ENCODE measurements at places on chromosomes 7 and 10.

DNA sequence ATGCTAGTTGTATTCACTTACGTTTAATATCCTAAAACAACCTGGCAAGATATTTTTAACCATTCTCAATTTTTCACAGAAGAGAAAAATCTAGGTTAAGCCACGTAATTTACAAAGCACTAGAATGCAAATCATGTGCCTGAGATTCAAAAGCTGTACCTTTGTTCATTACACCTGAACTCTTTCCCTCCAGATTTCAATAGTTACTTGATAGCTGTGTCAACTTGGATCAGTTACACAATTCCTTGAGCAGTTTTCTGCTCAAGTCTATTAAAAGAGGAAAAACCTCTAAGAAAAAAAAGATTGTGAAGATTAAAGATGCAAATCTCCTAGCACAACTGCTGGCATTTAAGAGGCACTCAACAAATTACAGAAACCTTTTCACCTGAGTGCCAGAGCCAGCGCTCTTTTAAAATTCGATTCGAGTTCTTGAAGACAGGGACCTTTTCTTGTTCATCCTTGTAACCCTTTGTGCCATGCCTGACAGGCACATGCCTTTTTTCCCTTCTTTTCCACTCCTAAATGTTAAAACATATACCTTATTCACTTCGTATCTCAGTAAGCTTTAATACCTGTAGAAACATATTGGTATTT, 886 bp downstream of the NSUN6 start:
- DNase-seq: no peak

GRCh38 chr7:32335107-32335506, 155.1 kb downstream of the LSM5 start:
- no peak for DNase-seq

GRCh38 chr10:13414855-13415254, 66.8 kb upstream of the SEPHS1 start:
- no peak for DNase-seq

GRCh38 chr10:83310688-83311087, 828.6 kb upstream of the GHITM start:
- DNase-seq: no peak

GRCh38 chr10:2744547-2745200, 322.7 kb upstream of the PFKP start:
- no peak for DNase-seq

DNA sequence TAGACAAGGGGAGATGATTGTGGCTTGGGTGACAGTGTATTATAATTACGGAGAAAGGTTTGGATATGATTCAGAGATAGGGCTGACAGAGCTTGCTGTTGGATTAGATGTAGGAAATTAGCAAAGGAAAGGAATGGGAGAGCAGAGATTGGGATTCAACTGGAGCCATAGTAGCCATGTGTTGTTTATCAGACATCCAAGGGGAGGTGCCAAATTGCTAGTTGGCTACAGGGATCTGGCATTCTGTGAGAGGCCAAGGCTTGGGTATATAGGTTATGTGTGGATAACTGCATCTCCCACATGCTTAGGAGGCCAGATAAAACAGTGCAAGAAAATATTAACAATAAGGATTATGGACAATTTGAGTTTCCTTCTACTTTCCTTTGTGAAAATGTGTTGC, 34.9 kb downstream of the CSGALNACT2 start:
- no peak for DNase-seq

DNA sequence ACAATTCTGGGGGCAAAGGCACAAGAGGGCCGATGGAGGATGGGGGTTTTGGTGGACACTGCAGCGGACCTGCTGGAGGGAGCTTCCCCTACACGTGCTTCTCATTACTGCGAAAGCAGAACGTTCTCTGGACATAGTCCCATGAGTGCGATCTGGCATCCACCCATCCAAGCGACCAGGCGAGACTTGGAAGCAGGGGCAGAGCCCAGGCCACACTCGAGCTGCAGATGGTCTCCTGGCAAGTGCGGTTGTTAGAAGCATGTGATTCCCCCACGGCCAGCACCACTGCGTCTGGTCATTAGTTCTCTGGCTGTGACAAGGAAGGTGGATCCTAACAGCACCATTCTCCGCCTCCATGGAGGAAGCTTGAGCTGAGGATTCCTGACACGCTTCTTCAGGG, 118.4 kb upstream of the TCERG1L start:
- DNase-seq: no peak

GRCh38 chr10:34337917-34338316, 477.2 kb downstream of the PARD3 start:
- no peak for DNase-seq

DNA sequence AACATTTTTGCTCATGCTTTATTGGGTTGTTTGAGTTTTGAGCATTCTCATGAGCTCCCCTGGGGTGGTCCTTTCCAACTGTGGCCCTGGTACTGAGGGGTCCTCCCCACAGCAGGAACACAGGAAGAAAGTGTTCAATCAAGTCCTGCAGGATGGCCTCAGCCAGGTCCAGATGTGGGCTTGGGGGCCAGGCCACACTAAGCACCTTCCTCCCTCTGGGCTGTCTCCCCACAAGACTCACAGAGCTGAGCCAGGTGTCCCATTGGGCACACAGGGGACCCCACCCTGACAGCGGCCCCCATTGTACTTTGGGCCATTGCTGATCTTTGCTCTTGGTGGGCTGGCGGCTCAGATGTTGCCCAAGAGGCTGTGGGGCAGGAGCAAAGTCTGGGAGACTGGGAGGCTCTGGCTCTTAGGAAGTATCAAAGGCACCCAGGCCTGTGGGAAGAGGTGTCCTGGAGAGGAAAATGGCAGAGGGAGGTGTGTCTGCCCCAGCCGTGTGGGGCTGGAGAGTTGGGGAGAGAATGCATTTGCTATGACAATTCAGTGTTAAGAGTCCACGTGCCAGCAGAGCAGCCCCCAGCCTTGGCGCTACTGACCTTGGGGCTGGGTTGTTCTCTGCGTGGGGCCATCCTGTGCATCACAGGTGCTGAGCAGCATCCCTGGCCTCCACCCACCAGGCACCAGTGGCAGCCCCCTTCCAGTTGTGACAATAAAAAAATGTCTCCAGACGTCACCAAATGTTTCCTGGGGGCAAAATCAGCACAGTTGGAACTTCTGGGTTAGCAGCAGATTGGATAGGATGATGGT, 17.8 kb downstream of the SCART1 start:
- no peak for DNase-seq

DNA sequence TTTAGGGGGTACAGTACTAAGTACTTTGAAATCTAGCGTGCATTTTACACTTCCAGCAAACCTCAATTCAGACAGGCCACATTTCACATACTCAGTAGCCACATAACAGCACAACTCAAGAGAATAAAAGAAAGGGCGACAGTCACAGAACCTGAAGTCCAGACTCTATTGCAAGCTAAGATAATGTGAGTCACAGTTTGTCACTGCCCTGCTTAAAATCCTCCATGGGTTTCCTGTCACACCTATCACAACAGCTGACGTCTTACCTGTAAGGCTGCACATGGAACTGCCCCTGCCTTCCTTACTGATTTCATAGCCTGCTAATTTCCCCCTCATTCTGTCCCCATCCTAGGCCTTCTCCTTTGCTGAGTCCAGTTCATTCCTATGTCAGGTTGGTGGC, 16.1 kb upstream of the CDK14 start:
- no peak for DNase-seq

- no peak for DNase-seq
These were observed 17.1 kb downstream of the MCU start for GRCh38 chr10:72709041-72709440.

- no peak for DNase-seq
These were observed 88.6 kb downstream of the FANK1 start for GRCh38 chr10:125984865-125985495.

DNA sequence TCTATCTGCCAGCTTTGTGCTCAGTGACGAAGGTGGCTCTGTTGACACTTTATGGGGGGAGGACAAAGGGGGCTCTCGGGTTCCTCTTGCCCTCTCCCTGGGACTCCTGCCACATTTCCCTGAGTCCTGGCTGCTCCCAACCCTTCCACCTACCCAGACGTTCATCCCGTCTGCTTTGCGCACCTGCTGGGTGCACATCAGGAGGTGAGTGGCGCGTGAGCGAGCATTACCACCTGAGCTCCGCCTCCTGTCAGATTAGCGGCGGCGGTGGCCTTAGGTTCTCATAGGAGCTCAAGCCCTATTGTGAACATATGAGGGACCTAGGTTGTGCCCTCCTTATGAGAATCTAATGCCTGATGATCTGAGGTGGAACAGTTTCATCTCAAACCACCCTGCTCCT, 137.2 kb downstream of the DYNC2I1 start:
- no peak for DNase-seq

DNA sequence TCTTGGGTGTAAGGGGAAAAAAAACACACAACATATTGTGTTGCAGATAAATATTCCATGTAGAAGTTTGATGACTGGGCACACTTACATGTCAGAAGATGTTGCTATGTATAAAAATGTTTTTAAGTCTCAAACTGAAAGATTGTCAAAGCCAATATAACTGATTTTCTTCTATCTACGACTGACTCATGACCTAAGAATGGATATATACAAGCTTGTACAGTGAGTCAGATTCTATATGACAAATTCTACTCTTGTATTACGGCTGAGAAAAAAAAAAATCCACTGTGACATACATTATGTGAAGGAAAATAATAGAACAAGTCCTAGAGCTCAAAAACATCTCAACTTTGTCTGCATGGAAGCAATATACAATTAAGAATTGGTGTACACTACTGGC, 343.0 kb upstream of the PCDH15 start:
- DNase-seq: no peak

GRCh38 chr10:131743190-131744151, 157.3 kb upstream of the PPP2R2D start:
- DNase-seq: no peak

DNA sequence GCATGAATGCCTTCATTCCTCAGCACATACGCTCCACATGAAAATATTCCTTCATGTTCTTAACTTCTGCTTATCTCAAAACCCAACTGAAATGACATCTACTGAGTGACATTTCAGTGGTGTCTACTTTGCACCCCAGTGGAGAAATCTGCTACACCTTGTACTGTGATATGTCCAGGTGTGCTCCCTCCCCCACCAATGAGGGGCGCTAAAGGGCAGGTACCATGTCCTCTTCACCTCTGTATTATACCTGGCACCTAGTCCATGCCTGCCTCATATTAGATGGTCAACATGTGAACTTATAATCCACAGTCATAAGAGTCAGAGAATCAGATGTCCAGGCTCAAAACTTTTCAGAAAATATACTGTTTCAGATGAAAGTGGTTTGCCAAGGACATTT, 2.1 kb downstream of the PAXIP1 start:
- no peak for DNase-seq

DNA sequence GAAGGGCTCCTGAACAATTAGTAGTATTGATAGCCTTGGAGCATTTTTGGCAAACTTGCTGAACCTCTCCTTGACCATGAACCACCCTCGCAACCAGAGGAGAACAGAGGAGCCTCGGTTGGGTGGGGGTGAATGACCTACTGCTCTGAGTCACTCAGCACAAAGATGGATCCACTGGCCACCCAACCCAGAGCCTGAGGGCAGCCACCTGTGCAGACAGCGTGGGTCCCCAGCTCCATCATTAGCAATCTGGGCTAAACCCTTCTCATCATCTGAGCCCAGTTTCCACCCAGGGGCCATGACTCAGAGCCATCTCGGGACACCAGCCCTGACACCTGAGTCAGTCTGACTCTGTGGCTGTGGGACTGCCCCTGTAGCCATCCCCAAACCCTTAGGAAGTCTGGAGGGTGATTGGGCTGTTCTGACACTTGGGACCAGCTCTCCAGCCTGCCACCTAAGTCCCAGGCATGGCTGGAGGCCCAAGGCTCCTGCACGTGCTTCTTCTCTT, 171.8 kb upstream of the GPR26 start:
- DNase-seq: no peak

DNA sequence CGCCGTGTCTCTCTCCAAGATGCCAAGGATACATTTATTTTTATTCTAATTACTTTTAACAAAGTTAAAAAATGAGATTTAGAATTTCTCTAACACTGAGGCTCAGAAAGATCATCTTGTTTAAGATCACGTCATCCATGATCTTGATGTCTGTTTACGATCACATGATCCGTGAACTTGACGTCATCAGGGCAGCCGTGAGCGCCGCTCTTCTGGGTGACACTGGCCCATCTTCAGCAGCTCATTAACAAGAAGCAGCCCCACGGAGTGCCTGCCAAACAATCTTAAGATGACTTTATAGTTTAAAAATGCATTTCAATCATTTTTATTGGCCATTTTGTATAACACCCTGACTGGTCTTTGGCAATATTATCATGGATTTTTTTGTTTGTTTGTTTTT, 291.1 kb upstream of the PRKCQ start:
- DNase-seq: no peak

DNA sequence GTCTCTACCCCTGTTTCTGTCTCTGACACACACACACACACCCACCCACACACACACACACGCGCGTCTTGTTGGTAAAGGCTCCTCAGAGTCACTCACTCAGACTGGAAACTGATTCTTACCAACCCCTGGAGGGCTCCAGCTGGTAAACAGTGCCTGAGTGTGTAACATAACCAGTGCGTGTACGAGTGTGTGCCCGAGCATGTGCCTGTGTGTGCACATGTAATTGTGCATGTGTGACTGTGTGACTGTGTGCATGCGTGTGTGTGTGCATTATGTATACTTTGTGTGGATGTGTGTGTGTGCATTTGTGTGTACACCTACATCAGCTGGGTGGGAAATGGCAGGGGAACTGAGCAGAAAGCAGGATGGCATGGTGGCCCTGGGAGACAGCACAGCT, 317.1 kb downstream of the WDR37 start:
- DNase-seq: no peak

- no peak for DNase-seq
These were observed 94.0 kb downstream of the ADARB2 start for GRCh38 chr10:1643161-1643907.

DNA sequence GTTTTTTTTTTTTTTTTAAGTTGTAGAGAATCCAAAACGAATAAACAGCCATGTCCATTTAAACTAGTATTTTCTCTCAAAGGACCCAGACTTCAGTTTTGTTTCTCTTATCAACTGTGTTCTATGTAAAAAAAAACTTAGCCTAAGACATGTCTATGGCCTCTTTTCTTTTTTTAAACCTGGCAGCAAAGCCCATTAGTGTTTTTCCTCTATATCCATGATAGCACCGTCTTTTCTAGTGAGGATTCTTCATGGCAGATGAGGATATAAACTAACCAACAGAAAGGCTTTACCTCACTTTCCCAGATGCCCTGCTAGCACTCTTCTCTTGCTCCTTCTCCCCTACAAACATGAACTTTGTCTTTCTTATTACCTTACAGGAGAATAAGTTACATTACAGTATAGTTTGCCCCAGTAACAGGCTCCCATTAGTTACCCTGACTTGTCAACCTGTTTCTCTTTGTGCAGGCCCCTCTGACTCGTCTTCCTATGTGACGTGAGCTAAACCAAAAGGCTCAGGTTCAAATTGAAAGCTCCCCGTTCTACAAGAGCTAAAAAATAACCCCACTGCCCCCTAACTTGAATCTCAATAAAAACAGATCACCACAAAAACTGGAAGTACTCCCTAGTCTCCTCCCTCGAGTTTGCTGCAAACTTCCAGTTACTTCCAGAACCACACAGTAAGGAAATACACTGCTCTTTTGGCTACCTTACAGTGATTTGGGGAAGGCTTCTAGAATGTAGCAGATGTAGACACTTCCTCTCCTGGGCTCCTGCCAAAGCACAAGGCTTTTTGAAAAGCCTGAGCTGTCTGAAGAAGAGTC, 20.1 kb downstream of the P4HA1 start:
- DNase-seq: no peak
